ENCODE measurements at places on chromosomes 5 and 9.

GRCh38 chr5:111262153-111262552 is 38.0 kb downstream of the CAMK4 start:
- no peak for DNase-seq

DNA sequence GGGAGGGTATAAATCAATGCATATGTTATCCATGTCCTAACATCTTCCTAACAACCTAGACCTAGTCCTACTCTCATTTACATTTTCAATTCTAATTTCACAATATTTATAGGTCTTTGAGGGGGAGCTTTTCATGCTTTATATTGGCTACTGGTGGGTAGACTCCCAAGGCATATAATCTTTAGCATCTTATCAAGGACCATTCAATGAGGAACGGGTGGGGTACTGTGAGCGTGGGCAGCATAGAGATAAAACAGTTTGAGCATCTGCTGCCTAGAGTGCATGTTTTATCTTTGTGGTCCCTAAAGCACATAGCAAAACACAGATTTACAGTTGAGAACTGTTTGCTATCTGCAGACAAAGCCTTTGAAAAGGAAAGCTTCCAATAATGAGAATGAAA is 427.6 kb upstream of the WWC1 start:
- no peak for DNase-seq

- no peak for DNase-seq
Observed at GRCh38 chr5:91443023-91443422, 59.9 kb upstream of the ARRDC3 start.

DNA sequence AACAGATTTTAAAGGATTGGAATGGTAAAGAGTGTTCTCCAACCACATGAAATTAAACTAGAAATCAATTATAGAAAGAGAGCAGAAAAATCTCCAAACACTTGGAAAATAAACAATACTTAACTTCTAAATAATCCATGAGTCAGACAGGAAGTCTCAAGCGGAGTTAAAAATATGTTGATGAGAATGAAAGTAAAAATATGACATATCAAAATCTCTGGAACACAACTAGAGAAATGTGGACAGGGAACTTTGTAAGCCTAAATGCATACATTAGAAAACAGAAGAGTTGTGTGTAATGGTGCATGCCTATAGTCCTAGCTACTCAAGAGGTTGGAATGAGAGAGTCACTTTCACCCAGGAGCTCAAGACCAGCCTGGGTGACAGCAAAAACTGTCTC is 47.9 kb upstream of the ZNF618 start:
- DNase-seq, result no peak

DNA sequence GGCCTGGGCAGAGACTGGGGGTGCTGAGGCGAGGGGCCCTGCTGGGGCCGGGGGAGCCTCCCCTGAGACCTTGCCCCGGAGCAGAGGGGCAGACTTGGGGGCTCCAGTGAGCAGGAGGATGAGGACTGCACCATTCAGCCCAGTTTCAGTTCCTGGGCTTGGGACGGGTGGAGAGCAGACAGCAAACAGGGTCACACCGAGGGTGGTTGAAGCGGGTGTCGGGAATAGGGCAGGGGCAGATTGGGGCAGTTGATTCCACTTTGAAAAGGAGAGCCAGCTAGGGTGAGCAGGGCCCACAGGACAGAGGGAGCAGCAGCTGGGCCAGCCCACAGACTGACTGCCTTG is 4.5 kb downstream of the GRK6 start:
- DNase-seq, result no peak

GRCh38 chr5:129173771-129174170 is 79.2 kb downstream of the ISOC1 start:
- no peak for DNase-seq

DNA sequence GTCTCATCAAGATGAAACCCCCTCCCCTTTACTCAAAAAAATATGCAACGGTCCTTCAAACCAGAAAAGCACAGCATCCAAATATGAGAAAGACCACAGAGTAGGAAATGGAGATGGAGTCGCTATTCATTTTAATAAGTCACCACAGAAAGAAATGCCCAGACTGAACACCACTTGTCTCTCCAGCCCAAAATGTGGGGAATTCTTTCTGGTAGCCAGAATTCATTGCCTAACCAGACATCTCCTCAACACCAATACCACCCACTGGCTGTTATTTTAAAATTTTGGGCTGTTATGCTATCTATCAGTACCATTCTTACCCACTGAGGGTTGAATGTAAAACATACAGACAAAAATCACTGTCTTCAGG is 100.1 kb downstream of the SUSD1 start:
- no peak for DNase-seq

GRCh38 chr5:27963050-27963783 is 924.8 kb upstream of the CDH9 start:
- no peak for DNase-seq

- DNase-seq, result no peak
Observed at GRCh38 chr5:10235350-10235749, 14.3 kb downstream of the ATPSCKMT start.

GRCh38 chr9:88996921-88997235 is 5.6 kb downstream of the S1PR3 start:
- DNase-seq, result no peak

DNA sequence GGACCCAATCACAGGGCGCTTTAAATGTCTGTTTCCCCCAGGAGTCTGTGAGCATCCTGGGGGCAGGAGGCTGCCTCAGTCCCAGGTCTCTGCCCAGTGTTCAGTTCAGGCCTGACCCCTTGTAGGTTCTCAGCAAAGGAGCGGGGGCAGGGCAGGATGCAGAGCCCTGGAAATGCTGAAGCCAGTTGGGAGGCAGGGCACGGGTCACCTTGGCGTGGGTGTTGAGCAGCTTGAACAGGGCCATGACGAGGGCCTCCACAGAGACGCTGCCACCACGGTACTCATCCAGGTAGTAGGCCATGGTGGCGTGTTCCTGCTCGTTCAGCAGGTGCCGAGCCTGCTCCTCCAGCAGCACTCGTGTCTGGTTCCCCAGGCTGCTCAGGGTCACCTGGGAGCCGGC is 36.3 kb upstream of the AKNA start:
- no peak for DNase-seq

DNA sequence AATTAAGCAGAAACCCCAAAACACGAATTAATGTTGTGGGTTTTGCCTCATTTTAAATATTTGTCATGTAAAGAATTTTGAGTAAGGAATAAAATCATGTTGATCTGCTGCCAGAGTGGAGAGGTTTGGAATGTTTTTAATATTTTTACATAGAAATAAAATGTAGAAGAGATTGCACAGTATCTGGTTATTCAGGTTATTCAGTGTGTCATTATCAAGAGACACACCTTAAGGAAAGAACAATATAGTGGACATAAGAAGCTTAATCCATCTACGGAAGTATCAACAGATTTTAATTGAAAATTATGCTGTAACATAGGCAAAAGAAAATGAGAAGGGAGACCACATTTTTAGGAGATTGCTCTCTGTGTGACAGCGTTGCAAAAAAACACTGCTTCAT is 410.4 kb downstream of the MED10 start:
- no peak for DNase-seq
